K562 (cell line): ENCODE measurements at places on chromosomes 13 and 19.

DNA sequence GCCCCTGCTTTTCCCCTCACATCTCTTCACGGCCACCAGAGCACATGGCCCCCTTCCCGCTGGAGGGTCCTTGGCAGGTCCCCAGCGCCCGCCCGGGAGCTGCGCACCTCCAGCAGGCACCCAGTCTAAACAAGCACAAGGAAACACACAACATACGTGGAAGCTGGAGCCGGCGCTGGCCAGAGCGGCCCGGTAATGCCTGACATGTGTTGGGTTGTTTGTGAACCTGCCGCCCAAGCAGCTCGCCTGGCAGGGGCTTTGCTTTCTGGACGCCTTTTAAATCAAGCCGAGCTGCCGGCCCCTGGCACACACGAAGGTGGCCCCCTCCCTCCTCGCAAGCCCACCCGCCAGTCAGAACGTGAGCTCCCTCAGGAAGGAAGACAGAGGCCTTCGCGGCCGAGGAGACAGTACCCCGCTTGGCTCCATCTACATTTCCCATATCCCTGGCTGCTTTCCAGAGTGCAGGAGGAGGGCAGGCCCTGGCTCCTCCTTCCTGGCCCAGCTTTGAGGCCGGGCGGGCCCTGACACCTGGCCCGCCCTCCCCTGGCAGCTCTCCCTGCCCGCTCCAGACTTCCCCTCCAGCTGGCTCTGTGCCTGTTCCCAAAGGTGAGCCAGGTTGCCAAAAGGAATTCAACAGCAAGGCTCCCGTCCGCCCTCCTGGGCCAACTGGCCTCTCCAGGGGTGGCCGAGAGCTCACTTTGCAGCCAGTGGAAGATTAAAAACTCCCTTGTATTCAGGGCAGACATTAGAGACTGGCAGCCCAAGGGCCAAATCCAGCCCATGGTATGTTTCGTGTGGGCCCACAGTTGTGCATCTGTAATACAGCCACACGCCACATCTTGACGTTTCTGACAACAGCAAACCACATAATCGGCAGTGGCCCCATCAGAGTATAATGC, 28.7 kb downstream of the COMP start:
- no peak for DNase-seq

- no peak for DNase-seq
Measured at GRCh38 chr19:3140667-3141038, 4.8 kb downstream of the GNA15 start.

- no peak for DNase-seq
Measured at GRCh38 chr13:106143930-106144709, 391.3 kb downstream of the EFNB2 start.

DNA sequence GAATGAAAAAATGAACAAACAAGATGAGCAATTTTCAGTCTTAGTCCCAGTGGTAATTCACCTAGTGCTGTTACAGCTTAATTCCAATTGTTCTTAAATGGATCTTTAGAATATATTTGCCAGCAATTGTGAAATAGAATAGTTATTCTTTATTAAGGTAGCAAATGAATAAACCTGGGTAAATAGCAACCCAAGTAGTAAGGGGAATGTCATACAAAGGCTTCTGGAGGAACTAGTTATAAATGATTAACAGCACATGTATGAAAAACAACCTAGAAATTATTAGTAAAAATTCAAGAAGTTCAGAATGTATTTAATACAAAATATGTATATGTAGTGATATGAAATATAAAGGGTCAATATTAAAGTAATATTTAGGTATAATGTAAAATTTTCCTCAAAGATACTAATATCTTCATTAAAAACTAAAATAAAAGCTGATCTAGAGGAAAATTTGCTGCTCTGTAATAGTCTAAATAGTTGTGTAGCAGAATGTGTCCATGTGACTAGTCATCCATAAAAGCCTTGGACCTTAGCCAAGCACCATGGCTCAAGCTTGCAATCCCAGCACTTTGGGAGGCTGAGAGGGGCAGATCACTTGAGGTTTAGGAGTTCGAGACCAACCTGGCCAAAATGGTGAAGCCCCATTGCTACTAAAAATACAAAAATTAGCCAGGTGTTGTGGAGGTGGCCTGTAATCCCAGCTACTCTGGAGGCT, 535.9 kb upstream of the ATXN8OS start:
- DNase-seq = no peak

DNA sequence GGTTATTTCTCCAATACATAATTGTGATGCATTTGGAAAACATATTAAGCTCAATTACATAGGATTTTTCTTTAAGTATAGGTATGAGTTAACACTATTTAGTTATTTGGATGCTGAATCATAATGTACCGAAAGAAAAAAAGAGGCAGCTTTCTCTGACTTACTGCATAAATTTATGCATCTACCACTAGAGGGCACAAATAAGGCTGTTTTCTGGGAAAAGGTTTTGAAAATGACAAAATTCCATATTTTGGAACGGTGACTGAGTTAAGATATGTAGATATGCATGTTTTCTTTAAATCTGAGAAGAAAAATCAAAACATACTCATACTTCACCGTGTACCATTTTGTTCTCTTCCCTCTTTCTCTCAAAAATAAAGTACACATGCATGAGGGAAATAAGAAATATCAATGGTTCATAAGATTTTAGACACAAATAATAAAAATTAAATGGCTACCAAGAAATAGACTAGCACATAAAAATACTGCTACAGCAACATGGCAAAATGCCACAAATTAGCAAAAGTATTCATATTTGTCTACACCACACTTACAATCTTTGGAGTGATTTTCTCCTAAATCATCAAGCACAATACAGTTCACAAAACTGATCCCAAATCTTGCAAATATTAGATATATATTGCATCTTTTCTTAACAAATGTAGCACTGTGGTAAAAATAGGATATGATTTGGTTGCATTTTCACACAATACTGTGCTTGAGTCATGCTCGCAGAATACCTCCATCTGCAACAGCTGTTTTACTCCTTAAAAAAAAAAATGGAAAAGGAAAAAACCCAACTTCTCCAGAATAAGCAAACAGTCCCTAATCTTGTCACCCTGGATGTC, 260.0 kb downstream of the FGF14 start:
- DNase-seq = peak; percentile 10

DNA sequence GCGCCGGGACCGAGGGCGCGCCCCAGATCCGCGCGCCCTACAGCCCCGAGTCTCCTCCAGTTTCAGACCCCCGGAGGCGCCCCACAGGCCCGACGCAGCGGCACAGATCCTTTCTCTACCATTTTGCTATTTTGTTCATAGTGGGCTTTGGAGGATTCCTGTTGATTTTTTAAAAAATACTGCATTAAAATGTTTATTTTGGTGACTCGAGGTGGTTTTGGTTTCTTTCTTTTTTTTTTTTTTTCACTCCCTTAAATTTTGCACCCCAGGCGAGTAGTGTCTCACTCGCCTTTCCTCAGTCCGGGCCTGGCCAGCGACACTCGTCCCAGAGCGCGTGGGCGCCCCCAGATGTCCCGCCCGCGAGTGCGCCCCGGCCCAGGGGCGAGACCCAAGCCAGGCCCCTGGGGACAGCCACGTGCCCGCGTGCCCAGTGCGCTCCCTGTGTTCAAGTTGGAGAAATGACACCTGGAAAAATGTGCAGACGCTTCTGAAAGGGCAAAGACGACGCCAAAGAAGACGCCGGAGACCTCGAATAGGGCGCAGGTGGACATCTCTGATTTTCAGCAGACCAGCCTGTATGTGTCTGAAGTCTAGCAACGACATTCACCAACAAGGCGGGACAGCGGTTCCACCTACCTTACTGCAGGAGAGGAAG, 471 bp upstream of the INSR start:
- peak; percentile 68 for DNase-seq

GRCh38 chr13:108226184-108226583, 8.0 kb downstream of the ABHD13 start:
- peak; percentile 30 for DNase-seq

DNA sequence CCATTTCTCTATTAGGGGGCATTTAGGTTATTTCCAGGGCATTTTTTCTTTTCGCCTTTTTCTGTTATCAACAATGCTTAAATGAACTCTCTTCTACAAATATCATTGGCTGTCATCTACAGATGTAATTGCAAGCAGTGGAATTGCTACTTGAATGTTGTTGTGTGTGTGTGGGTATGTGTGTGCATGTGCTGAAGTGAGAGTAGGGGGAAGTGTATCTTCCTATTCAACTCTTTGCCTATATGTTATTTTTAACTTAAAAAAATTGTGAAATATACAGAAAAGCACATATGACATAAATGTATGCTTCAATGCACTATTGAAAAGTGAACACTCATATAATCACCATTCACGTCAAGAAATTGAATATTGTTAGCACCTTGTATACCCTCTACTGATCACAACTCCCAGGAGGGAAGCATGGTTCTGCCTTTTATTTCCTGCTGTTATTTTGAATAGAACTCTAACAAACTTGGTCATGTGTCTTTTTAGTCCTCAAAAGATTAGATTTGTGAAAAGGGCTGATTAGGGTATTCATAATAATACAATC, 24.7 kb downstream of the WDFY2 start:
- no peak for DNase-seq

- no peak for DNase-seq
Measured at GRCh38 chr13:48857576-48857975, 118.1 kb upstream of the FNDC3A start.

- DNase-seq = no peak
Measured at GRCh38 chr13:109840201-109840892, 54.0 kb upstream of the IRS2 start.

- DNase-seq = no peak
Measured at GRCh38 chr19:12871681-12872080, 9.6 kb downstream of the DNASE2 start.

- DNase-seq = no peak
Measured at GRCh38 chr13:33817513-33817900, 442 bp upstream of the RFC3 start.

GRCh38 chr13:52411629-52412028, 5.7 kb upstream of the THSD1 start:
- no peak for DNase-seq

- no peak for DNase-seq
Measured at GRCh38 chr19:48473161-48473966, 4.2 kb downstream of the CYTH2 start.

GRCh38 chr19:1284979-1285736, 515 bp upstream of the EFNA2 start:
- DNase-seq = no peak

- no peak for DNase-seq
Measured at GRCh38 chr13:26024558-26024957, 27.3 kb downstream of the SHISA2 start.
